Hepatocyte (in vitro differentiated cells): ENCODE measurements at places on chromosomes 6 and 20. TPM values are rescaled to one million over a fixed set of nuclear protein-coding genes. Genes with fewer than 3 reads are reported as not detected.

DNA sequence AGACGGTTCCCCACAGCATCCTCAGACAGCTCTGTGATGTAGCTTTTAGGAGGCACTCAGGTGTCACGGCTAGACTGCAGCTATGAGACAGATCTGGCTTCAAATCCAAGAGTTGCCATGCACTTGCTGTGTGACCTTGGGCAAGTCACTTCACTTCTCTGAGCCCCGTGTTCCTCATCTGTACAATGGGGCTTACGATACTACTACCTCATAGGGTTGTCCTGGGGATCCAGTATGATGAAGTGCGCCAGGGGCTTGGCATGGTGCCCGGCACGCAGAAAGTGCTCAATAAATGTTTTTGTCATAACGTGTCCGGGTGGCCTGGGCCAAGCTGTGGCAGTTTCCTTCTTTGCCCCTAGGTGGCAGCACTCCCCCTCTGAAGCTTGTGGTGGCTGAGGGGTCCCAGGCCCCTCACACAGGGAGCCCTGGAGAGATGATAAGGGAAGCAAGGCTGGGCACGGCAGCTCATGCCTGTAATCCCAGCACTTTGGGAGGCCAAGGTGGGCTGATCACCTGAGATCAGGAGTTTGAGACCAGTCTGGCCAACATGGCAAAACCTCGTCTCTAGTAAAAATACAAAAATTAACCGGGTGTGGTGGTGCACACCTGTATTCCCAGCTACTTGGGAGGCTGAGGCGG is 19.1 kb upstream of the CHMP4B start:
- DNase-seq = peak; percentile 59

DNA sequence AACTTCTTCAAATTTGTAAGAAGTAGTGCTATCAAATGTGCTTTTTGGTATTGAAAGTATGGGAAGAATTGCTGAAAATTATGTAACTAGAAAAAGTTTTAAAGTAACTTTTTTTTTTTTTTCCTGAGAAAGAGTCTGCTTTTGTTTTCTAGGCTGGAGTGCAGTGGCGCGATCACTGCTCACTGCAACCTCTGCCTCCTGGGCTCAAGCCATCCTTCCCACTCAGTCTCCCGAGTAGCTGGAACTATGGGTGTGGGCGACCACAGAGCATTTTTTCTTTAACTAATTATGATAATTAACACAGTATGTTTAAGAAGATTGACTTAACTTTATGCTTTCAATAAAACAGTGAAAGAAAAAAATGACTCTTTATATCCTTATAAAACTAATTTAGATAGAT is 38.4 kb downstream of the BMP5 start:
- DNase-seq = no peak

- DNase-seq = peak; percentile 46
These were observed 27.5 kb downstream of the SERPINB9 start for GRCh38 chr6:2875359-2876191.

DNA sequence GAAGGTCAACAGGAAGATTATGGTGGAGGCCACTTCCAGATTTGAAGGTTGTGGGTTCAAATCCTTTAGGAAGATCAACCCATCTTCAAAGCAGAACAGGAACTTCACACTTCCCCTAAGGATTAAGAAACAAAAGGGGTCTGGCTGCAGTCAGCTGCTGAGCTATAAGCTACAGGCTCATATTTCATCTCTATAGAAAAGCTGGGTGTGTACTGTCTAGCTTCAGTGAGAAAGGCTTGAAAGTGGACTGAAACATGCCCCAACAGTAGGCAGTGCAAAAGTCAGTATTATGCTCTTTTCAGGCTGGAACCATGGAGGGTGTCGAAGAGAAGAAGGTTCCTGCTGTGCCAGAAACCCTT is 60.1 kb upstream of the SPDEF start:
- no peak for DNase-seq

- DNase-seq = peak; percentile 16
These were observed 37.3 kb downstream of the IPCEF1 start for GRCh38 chr6:154319231-154319858.

DNA sequence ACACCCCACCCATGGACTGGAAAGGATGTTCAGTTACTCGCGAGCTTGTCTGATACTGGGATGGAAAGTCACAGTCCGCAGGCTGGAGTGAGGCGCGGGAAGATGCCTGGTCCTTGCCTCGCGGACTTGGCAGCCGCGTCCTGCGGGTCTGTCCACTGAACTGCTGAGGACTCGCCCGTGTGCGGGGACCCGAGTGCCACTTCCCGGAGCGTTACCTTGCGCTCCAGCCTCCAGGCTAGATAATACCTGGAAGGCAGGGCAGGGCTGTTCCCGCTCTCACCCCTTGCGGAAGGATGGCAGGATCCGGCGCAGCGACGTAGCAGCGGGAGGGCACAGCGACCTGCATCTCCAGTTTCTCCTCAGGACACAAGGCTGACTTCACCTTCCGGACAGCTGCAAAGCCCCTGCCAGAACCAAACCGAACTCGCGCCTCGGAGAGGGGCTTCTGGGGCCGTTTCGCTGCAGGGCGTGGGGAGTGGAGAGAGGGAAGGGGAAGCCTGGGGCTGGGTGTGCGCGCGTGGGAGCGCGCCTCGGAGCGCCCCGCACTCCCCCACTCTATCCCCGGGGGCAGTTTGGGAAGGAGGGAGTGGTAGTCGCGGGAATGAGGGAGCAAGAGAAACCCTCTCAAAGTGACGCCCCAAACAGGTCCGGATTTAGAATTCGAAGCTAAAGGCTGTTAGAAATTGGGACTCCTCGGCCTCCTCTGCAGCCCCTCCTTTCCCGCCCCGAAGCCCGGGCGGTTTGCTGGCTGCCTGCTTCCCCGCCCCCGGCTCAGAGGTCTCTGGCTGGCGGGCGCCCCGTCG is at the start of gene KCNQ5:
Gene KCNQ5 (plus strand): TSS at position 774 of the 803 bp plus-strand sequence.
- DNase-seq = peak; percentile 8

DNA sequence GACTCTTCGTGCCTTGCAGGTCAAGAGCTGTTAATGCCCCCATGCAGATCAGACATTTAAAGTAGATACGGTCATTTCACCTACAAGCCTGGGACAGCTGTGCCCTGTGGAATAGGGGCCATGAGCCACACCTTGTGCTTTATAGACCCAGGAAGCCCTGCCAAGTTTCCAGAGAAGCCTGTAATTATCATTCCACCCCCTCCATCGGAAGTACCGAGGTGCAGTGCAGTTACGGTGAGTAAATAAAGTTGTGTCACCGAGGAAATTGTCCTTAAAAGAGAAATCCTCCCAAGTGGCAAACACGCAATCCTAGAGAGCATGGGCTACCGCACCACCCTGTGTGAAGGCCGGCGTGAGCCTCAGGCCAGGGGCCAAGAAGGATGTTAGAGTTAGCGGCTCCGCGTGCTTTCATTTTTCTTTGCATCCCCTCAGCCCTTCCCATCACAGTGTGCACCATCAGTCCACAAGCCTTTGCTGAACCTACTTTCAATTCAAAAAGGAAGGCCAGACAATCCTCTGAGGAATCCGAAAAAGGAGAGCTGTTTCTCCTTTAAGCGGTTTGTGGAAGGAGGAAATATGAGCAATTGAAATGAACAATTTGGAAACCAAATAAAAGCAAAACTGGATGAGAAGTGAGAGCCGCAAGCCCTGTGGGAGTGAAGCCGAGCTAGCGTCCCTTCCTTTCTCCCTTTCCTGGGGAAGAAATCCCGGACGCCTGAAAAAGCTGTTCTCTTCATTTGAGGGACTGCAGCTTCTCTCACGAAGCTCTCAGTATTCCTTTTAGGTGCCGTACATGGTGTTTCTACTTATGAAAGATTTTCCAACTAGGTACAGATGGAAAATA is 183.3 kb upstream of the PDE10A start:
- DNase-seq = no peak

DNA sequence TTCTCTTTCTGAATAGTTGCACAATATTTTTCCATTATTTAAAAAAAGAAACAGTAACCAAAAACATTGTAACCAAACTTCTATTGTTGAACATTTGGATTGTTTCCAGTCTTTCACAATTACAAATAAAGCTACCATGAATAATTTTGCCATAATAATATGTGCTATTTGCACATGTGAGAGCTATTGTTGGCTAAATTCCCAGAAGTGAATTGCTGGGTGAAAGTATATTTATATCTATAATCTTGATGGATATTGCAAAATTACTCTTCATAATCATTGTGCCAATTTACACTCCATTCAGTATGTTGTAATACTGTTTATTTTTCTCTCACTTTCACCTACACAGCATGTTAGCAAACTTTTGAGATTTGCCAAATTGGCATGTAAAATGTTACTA is 36.6 kb upstream of the SLC22A16 start:
- DNase-seq = no peak

DNA sequence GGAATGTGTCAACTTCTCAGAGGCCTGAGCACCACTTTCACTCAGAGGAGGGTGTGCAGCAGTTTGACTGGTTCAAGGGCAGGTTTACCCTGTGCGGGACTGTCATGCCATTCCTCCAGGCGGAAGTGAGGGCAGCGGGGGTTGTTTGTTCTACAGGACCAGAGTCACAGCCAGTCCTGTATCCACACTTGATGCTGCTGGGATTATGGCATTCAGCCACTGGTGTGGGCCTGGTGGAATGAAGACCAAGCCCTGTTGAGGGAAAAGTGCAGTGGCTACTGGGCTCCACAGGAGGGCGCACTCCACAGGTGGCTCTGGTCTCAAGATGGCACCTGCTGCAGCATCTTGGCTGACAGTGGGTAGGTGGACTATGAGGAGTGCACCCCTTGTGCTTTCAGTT is 14.8 kb downstream of the SEMG2 start:
- DNase-seq = no peak

DNA sequence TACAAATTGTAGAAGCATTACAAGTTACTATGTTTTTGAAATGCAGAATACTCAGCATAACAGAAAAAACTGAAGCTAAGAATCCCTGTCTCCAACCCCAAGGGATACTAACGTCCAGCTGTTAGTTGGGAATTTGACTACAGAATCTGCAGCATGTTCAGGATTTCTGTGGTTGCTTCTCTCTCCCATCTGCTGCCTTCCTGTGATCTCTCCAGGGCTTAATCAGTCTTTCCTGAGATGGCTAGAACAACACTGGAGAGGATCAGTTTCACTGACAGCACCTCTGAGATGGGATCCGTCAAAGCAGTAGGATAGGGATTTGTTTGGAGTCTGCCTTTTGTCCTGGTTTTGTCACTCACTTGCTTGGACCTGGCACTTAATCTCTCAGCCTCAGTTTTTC is 73.3 kb upstream of the NUP153 start:
- DNase-seq = no peak

DNA sequence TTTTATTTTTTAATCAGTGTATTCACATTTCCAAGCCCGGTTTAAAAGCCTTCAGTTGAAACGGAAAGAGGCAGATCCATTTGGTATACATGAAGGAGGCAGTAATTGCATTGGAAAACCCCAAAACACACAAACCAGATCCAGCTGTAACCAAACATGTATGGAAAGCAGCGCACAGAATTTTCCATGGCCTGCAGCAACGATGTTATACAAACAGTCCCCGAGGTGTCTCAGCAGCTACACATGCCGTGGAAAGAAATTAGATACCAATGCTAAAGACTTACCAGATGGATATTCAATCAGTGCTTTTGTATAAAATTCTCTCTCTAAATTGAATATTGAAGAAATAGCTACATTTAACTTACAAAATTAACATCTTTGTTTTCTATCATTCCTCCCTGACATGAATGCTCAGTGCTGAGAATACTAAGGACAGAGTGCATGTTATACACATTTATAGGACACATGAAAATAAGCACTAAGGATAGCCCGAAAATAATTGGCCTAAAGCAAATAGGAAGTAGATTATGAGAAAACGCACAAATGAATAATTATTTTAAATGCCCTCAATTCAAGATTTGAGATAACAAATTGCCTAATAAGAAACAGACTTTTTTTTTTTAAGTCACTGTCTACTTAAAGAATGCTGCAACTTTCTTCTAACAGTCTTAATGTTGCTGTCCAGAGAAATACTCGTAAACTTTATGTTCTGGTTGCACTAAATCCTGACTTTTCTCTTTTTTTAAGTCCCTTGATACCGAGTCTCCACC is 713.1 kb downstream of the HDGFL1 start:
- DNase-seq = peak; percentile 35

GRCh38 chr6:40556881-40557280 is 30.3 kb downstream of the LRFN2 start:
- DNase-seq = no peak

DNA sequence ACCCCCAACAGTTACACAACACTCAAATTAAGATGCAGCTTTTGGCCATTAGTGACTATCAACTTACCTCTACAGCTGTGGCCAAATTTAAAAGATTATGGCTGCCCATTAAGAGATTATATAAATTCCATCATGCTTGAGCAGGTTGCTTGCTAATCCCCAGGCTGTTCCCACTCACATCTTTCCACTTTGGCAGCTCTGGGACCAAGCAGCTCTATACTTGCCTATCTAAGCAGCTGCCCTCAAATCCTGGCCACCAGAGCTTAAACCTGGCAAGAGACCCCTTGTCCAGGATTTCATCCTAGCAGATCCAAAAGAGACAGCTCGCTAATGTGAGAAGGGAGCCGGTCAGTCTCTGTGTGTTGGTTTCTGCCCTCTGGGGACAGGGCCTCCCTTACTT is 127.9 kb downstream of the SLC23A2 start:
- no peak for DNase-seq

- no peak for DNase-seq
These were observed 65.4 kb downstream of the UTRN start for GRCh38 chr6:144350528-144350880.

DNA sequence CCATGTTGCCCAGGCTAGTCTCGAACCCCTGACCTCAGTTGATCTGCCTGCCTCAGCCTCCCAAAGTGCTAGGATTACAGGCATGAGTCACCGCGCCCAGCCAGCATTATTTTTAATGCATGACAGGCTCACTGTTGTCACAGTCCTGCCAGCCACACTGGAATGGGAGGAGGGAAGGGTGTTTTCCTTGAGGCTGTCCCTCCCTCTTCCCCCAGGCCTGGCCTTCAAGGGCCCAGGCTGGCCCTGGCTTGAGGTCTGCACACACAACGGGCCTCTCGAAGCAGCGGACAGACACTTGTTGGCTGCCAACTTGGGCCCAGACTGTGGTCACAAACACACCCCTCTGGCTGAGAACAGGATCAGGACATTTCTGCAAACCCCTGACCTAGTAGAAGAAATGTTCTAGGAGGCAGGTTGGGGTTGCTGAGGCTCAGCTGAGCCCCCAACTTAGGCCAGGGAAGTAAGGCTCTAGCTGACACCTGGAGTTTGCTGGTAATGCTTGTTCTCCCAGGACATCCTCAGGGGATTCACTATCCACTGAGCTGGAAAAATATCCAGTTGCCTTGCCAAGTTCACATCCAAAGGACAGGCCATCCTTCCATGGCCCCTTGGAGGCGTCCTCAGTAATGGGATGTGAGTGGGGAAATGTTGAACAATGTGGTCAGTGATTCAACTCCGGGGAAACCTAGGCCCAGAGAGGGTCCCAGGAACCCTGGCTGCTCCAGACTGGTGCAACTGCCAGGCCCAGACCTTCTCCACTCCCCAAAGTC is 9.9 kb downstream of the SNTA1 start:
- DNase-seq = no peak

Gene OR2J3
- total RNA-seq = not detected in 2 replicates

Gene TFAP2D
- total RNA-seq = 0.23 TPM in 1 of 2 replicates, not detected in the other

Gene NECAB3
- total RNA-seq = 46.2 and 50.6 TPM in 2 replicates

Gene MMP24
- total RNA-seq = 0.76 and 1.2 TPM in 2 replicates

Gene CST5
- total RNA-seq = 1.3 TPM in 1 of 2 replicates, not detected in the other

Gene ACTL10
- 0.17 and 0.24 TPM in 2 replicates for total RNA-seq

Gene BMP7
- total RNA-seq = 12.8 and 14.8 TPM in 2 replicates

Gene RAET1L
- not detected in 2 replicates for total RNA-seq

Gene GPLD1
- 5.0 and 5.8 TPM in 2 replicates for total RNA-seq

Gene SEMG1
- total RNA-seq = not detected in 2 replicates
